ENCODE measurements at places on chromosomes 3 and 15.

GRCh38 chr15:64858021-64858575 lies 16.4 kb downstream of the PLEKHO2 start:
- no peak for DNase-seq

DNA sequence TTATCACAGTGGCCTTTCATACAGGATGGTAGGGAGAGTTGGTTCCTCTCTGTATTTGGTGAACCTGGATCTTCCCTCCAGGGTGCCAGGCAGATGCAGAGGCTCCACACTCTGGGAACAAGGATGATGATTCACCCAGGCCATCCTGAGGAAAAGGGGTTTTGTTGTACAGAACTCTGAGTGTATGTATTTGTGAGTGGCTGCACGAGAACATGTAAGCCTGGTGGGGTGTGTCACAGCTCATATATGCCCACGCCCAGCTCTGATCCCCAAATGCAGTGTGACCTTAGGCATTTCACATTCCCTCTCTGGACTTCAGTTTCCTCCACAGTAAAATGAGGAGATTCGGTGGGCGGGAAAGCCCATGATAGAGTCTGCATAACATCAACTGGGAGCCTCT lies 11.6 kb upstream of the CILP start:
- no peak for DNase-seq

- peak; percentile 11 for DNase-seq
These were observed at the start of gene ST3GAL6 for GRCh38 chr3:98763076-98763475. Gene ST3GAL6 (plus strand): TSS chr3:98763340. CDS start chr3:98768441, 5,101 bp downstream.

- DNase-seq, result no peak
These were observed 45.7 kb downstream of the PGBD4 start for GRCh38 chr15:34147371-34148140.

DNA sequence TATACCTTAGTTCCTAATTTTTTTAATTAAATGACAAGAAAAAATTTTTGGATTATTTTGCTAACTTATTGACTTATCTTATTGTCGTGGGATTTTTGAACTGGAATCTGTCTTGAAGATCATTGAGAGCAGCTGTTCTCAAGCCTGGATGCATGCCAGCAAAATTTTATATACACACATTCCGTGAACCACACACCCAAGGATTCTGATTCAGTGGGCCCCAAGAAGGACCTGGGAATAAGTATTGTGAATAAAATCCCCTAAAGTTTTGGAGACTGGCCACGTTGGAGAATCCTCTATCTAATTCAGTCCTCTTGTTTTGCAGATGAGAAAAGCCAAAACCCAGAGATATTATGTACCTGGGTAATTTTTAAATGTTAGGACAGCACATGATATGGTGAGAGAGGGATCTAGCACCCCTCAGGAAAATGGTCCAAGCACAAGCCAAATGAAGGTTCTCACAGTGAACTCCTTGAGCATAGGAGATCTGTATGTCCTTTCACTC lies 55.2 kb downstream of the UNC13C start:
- no peak for DNase-seq

DNA sequence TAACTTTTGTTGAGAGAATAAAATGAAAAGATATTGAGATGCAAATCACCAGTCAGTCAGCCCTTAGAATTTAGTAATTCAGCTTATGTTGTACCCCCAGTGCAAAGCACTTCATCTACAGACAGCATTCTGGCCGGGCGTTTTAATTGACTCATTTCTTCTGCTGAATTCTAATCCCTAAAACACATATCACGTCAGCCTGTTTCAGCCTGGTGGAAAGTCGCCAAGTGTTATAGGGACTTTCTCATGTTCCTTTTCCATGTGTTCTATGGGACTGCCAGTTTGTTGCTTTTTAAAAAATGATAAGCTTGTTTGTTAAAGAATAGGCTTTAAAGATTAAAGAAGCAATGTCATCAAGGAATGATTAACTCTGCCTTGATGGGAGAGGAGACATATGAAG lies 169.7 kb upstream of the BFSP2 start:
- DNase-seq, result no peak

GRCh38 chr3:195809291-195809785 lies 2.4 kb downstream of the MUC4 start:
- no peak for DNase-seq

- DNase-seq, result no peak
These were observed 45.6 kb upstream of the SRGAP3 start for GRCh38 chr3:9295007-9295406.

GRCh38 chr3:50623840-50624474 lies 7.0 kb downstream of the MAPKAPK3 start:
- no peak for DNase-seq

- peak; percentile 9 for DNase-seq
These were observed 7.3 kb downstream of the ARL6IP5 start for GRCh38 chr3:69092030-69092516.

GRCh38 chr15:91889111-91889815 lies 35.8 kb downstream of the SLCO3A1 start:
- no peak for DNase-seq

GRCh38 chr3:100358413-100358812 lies 23.9 kb downstream of the NIT2 start:
- DNase-seq, result no peak

DNA sequence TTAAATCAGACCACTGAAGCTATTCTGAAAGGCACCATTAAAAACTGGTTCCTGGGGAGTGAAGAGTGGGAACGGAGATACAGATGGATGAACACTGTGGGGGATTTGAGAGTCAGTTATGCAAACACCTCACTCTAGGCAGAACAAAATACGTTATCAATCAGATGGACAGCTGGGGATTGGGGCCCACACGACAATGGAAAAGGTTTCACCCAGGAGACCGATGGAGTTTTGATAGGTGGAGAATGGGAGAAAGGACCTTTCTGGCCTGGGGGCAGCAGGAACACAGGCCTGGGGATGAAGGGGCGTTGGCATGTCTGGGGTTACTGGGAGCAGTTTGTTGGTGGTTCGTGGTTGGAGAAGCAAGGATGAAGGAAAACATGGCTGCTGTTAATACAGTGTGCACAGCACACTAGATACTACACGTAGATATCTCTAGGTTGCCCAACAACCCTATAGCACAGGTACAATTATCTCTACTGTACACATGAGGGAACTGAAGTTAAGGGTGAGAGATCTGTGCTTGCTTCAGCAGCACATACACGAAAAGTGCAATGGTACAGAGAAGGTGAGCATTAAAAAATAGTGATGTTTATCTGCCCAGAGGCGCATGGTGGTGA lies 16.5 kb downstream of the ST6GAL1 start:
- no peak for DNase-seq

Measured in CD4-positive, alpha-beta T cell treated with Interferon gamma for 1 hour (primary cell).